T-helper 17 cell (primary cell): ENCODE measurements at places on chromosomes 12 and 14.

DNA sequence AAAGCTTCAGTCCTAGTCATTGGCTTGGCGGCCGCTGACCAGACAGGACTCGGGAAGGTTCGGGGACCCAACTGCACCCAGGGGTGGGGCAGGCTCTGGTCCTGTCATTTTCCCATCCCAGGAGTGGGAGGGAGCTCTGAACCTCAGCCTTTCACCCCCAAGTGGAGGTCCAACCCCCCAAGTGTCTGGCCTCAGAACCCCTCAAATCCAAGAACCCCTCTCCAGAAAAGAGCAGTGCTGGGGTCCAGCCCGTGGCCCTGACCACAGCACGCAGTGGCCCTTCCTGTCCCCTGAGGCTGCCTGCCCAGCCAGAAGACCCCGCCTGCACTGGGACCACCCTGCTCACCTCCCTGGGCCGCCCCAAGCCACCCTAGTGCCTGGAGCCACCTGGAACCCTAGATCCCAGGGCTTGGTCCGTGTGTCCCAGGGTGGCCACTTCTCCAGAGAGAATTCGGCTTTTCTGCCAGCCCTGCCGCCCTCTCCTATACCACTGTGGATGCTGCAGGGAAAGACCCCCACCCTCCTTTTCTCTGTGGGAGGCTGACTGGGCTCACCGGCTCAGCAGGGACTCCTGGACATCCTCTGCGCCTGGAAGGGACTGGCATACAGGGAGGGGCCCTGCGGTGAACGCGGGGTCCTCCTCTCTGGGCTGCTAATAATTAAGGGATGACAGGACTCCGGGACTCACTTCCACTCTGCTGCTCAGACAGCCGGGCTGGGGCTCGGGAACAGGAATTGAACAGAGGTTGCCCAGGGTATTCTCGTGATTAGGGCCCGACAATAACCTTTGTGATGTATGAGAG is 326.9 kb upstream of the SFSWAP start:
- no peak overlapping the region for H3K27ac ChIP-seq
- DNase-seq: no peak
- H3K4me3 ChIP-seq: no peak overlapping the region
- peaks cover 28% of the 10 kb centered on the region for H3K27me3 ChIP-seq

GRCh38 chr14:29178971-29179370 is 412.4 kb downstream of the FOXG1 start:
- H3K4me3 ChIP-seq: no peak overlapping the region
- H3K27me3 ChIP-seq: no peaks in the 10 kb centered on the region
- H3K36me3 ChIP-seq: no peaks in the 10 kb centered on the region
- no peak overlapping the region for H3K27ac ChIP-seq
- H3K4me1 ChIP-seq: no peaks in the 10 kb centered on the region
- DNase-seq: no peak

- peaks cover 9% of the 10 kb centered on the region for H3K36me3 ChIP-seq
- H3K4me3 ChIP-seq: peak within 1 kb of the TSS; percentile 87
- H3K27me3 ChIP-seq: peaks cover 71% of the 10 kb centered on the region
- no peak within 1 kb of the TSS for H3K27ac ChIP-seq
- DNase-seq: no peak
Measured at GRCh38 chr14:69259527-69260189, at the start of gene GALNT16. GALNT16 (plus strand) TSS chr14:69260158; CDS start chr14:69260291, 133 bp downstream.

DNA sequence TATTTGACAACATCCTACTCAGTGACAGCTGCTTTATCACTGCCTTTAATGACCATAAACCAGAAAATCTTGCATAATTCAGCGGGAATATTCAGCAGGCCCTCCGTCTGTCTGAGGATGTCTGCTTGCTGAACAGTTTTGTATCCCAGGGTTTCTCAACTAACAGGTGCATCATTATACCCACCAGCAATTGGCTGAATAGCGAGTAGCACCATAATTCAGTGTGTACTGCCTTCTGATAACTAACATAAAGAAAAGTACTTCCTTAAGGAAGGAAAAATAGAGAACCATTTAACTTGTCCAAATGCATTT is 680.1 kb downstream of the GALC start:
- H3K4me3 ChIP-seq: no peak overlapping the region
- no peak for DNase-seq
- H3K36me3 ChIP-seq: no peaks in the 10 kb centered on the region
- H3K27me3 ChIP-seq: no peaks in the 10 kb centered on the region
- no peak overlapping the region for H3K27ac ChIP-seq
- H3K4me1 ChIP-seq: no peaks in the 10 kb centered on the region

DNA sequence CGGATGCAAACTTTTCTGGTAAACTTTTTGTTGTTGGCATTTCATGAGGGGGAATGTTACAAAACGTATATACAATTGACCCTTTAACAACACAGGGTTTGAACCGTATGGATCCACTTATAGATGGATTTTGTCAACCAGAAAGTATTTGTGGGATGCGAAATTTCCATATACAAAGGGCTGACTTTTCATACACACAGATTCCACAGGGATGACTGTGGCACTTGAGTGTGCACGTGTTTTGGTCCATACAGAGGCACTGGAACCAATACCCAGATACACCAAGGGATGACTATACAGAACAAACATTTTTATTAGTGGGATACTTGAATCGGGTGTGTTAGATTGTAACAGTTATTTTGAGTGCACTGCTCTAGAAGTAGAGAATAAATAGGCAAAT is 29.8 kb upstream of the CCT2 start:
- H3K4me1 ChIP-seq: peaks cover 5% of the 10 kb centered on the region
- H3K4me3 ChIP-seq: no peak overlapping the region
- H3K27me3 ChIP-seq: no peaks in the 10 kb centered on the region
- no peak overlapping the region for H3K27ac ChIP-seq
- no peak for DNase-seq

DNA sequence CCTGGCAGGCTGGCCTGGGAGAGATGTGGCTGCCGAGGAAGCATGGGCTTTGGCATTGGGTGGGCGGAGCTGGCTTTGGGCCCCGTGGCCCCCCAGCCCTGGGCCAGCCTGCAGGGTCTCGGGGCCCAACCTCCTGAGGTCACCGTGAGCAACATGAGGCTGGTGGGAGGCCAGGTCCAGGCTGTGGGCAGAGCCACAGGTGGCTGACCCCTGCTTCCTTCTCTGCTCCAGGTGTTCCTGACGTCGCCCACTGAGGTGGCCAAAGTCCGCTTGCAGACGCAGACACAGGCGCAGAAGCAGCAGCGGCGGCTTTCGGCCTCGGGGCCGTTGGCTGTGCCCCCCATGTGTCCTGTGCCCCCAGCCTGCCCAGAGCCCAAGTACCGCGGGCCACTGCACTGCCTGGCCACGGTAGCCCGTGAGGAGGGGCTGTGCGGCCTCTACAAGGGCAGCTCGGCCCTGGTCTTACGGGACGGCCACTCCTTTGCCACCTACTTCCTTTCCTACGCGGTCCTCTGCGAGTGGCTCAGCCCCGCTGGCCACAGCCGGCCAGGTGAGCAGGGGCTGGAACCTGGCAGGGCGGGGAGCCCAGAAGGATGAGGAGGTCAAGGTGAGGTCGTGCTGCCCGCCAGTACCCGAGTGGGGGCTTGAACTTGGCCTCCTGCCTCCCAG is 5.5 kb downstream of the SLC25A47 start:
- H3K4me3 ChIP-seq: no peak overlapping the region
- H3K36me3 ChIP-seq: no peaks in the 10 kb centered on the region
- no peak for DNase-seq
- no peaks in the 10 kb centered on the region for H3K4me1 ChIP-seq
- H3K27me3 ChIP-seq: no peaks in the 10 kb centered on the region
- no peak overlapping the region for H3K27ac ChIP-seq

DNA sequence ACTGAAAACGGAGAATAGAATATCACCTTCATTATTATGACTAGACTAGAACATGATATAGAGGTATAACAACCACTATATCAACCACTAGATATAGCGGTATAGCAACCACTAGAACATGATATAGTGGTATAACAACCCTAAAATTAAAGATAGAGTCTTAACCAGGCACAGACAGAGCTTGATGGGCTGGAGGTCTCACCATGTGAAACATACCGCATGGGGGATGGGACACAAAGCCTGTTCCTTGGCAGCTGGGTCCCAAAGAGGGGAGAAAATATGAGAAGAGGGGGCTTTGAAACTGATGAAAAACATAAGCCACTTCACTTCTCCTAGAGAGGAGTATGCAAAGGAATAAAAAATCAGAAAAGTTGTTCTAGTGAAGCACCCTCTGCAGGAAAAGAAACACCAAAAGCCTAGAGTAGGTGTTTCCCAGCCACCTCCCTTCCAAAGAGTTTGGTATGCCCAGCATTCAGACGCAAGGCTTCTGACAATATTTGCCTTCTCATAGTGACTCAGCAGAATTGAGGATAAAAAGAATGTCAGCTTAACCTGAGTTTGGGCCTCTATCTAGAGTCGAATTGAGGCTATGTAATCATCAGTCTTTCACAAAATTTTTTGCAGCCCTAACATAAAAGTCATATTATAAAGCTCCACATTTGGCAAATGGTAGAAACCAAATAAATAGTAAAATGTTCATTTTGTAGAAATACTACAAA is 316.4 kb downstream of the NOVA1 start:
- no peak for DNase-seq
- no peaks in the 10 kb centered on the region for H3K36me3 ChIP-seq
- no peak overlapping the region for H3K27ac ChIP-seq
- H3K4me3 ChIP-seq: no peak overlapping the region
- H3K4me1 ChIP-seq: no peaks in the 10 kb centered on the region
- H3K27me3 ChIP-seq: no peaks in the 10 kb centered on the region

GRCh38 chr14:24051176-24051788 is 527 bp upstream of the CARMIL3 start:
- H3K27ac ChIP-seq: no peak overlapping the region
- DNase-seq: no peak
- H3K27me3 ChIP-seq: peaks cover 55% of the 10 kb centered on the region
- H3K36me3 ChIP-seq: peaks cover 4% of the 10 kb centered on the region
- peaks cover 7% of the 10 kb centered on the region for H3K4me1 ChIP-seq
- peak overlapping the region; percentile 88 for H3K4me3 ChIP-seq

GRCh38 chr12:28611115-28611435 is 420.8 kb downstream of the CCDC91 start:
- H3K36me3 ChIP-seq: no peaks in the 10 kb centered on the region
- no peak for DNase-seq
- no peaks in the 10 kb centered on the region for H3K4me1 ChIP-seq
- no peak overlapping the region for H3K27ac ChIP-seq

DNA sequence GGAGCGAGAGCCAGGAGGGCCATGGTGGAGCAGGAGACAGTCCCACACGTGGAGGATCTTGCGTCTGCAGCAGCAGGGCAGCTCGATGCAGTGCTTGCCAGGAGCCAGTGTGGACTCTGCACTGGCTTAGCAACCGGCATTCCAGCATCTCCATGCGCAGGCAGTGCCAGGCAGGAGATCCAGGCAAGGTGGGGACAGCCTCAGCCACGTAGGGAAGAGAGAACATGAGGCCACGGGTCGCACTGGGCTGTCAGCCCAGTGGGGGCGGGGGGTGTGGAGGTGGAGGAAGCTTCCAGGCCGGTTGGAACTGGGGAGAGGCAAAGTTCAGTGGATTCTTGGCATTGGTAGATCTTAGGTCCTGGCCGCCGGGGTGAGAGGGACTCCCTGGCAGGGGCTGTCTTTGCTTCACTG is 121.0 kb upstream of the EVL start:
- DNase-seq: no peak
- H3K36me3 ChIP-seq: no peaks in the 10 kb centered on the region
- H3K27ac ChIP-seq: no peak overlapping the region

- DNase-seq: no peak
- peaks cover 20% of the 10 kb centered on the region for H3K27me3 ChIP-seq
- no peak overlapping the region for H3K4me3 ChIP-seq
- H3K27ac ChIP-seq: no peak overlapping the region
Measured at GRCh38 chr12:117273091-117273490, 82.8 kb upstream of the FBXO21 start.

DNA sequence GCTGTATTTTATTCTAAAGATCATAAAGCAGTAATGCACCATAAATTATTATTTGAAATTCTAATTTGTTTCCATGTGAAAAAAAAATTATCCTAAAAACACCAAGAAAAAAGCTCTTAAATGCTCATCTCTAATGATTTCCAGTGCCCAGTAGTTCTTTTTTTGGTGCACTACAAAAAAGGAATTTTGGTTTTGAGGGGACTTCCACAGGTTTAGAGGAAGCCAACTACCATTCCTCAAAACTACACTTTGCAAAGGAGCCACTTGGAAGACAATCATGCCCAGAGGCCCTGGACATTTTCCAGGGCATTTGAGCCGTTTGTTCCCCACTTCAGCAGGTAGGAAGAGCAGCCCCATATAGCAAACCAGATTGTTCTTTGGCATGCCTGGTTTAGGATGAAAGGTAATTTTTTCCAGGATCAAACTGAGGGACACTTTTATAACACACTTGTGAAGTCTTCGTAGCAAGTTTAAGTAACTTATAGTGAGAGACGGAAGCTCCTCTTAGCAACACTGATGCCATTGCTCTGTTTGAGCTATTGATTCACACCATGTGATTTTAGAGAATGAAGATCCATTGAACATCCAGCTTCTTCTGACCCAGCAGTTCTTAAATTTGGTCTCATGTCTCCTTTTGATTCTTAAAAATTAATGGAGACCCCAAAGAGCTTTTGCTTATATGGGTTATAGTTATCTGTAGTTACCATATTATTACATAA is 187.9 kb downstream of the ETV6 start:
- H3K27ac ChIP-seq: peak overlapping the region; percentile 76
- H3K27me3 ChIP-seq: no peaks in the 10 kb centered on the region
- no peak overlapping the region for H3K4me3 ChIP-seq
- peaks cover 42% of the 10 kb centered on the region for H3K4me1 ChIP-seq
- H3K36me3 ChIP-seq: peaks cover 14% of the 10 kb centered on the region
- no peak for DNase-seq

DNA sequence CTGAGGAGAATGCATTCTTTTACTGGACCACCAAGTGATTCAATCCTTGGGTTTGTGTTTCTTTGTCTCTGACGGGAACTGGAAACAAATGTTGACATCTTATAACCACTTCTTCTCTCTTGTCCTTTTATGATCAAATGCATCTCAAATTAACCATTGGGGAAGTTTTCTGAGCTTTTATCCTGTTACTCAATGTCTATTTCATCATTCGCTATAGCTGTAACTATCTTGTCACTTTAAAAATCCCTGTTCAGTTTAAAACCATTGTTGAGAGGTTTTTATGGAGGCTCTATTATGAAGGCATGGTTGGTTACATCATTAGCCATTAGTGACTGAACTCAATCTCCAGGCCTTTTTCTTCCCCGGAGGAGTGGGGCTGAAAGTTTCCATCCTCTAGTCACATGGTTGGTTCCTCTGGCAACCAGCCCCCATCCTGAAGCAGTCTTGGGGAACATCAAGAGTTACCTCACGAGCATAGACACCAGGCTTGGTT is 2.7 kb upstream of the CLEC6A start:
- no peaks in the 10 kb centered on the region for H3K36me3 ChIP-seq
- peaks cover 23% of the 10 kb centered on the region for H3K27me3 ChIP-seq
- no peak overlapping the region for H3K4me3 ChIP-seq
- no peak for DNase-seq

GRCh38 chr12:131764738-131765137 is 53.8 kb downstream of the SFSWAP start:
- no peak overlapping the region for H3K27ac ChIP-seq
- peaks cover 8% of the 10 kb centered on the region for H3K36me3 ChIP-seq
- H3K4me3 ChIP-seq: no peak overlapping the region
- H3K4me1 ChIP-seq: peaks cover 2% of the 10 kb centered on the region
- DNase-seq: no peak
